ENCODE measurements at places on chromosomes 7 and 10.

GRCh38 chr7:126286317-126286716 is 966.4 kb downstream of the GRM8 start:
- DNase-seq = no peak

DNA sequence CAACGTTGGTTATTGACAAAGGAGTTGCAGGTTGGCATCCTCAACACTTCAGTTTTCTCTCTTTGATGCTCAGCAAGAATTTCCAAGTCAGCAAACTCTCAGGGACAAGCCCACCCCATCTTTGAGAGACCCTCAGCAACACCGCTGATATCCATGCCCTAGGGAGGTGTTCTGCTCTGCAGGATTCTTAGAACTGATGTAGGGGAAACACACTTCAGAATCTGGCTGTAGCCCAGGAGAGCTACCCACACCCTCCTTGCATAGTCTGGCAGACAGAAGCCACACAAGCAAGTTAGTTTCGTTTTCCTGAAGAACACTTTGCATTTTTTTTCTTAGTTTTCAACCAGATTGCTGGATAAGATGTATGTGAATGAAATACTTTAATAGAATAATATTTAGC is 822 bp downstream of the SAMD9L start:
- DNase-seq = peak; percentile 74

GRCh38 chr7:149845257-149845980 is 7.2 kb downstream of the ZNF862 start:
- no peak for DNase-seq

DNA sequence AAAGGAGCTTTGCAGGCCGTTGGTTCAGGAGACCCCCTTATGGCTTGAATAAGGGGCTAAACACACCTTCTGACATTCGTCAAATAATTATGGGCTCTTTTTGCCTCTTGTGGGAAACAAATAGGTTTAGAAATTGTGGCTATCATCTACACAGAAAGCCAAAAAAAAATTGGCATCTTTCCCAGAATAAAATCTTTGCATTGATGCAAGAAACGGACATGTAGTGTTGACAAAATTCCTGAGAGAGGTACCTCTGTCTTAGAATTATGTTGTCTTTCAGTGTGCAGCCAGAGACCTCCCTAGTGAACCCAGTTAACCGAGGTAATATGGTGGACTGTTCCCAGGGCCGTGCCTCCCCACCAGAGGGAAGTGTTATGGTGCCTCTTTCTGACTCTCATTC is 283.9 kb downstream of the SDHAF3 start:
- DNase-seq = no peak

DNA sequence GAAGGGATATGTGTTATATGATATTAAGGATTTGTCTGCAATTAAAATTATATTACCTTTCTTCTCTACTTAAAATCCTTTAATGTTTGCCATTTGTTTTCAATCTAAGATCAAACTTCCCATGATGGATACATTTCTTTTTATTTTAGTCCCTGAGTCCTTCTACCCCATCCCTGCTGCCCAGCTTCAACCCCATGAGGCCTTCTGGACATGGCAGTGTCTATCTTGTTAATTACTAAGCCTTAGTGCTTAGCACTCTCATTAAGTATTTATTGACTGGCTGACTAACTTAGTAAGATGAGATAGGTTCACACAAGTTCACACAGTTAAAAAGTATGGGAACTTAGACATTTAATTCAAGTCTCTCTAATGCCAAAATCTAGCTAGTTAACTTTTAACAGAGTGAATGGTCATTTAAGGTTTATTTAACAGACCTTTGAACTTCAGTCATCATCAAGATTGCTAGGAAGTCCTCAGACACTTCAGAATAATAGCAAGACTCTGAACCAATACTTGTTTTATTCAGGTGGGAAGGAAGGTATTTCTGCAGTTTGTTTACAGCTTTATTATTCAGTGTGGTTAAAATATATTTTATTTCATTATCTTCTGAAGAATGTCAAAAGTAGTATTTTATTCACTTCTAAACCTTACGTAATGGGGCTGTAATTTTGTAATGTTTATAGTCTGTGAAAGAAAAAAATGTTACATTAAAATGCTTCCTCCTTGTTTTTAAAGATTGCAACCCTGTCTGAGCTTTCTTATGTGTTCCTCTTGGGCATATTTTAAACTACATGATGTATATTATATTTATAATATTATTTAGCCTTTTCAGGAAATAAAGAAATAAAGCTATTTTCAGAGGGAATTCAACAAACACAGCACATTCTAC is 848.9 kb downstream of the REEP3 start:
- DNase-seq = no peak

GRCh38 chr10:63711361-63711760 is 190.2 kb downstream of the REEP3 start:
- DNase-seq = no peak

DNA sequence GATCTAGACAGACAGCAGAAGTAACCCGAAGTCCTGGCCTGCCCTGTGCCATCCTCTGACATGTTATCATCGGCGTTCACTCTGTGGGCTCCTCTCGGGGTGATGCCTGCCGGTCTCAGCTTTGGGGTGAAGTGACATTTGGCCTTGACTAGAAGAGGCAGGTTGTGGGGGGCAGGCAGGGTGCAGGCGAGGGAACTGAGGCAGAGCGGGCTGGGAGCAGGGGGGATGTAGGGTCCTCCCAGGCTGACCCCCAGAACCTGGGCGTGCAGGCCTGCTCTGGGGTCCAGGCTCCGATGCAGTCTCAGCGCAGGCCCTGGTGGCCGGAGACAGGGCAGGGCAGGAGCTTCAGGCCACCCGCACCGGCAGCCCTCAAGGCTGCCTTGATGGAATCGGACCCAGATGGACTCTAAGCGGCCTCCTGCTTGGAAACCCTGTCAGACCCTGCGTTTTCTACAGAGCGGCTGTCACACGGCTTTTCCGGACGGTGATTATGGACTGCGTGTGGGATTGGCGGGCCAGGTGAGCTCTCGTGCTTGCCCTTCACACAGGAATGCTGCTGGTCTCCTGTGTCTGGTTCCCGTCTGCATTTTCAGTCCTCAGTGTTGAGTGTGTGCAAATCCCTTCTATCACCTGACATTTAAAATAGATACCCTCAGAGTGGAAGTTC is 842 bp upstream of the JAKMIP3 start:
- DNase-seq = no peak

DNA sequence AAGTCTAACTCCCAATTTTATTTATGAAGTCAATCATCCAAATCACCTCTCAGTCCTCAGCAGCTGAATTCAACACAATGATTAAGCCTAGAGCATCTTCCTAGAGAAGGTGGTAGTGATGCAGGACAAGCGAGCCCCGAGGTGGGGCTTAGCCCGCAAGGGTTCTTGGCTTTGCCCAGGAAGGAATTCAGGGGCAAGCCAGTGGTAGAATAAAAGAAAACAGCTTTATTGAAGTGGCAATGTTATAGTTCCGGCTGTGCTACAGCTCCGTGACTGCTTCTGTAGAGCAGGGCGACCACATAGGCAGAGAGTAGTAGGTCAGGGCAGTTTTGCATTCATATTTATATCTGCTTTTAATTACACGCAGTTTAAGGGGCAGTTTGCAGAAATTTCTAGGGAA is 18.1 kb downstream of the IL2RA start:
- DNase-seq = no peak

- no peak for DNase-seq
Measured at GRCh38 chr10:36634916-36635315, 490.5 kb upstream of the ANKRD30A start.

DNA sequence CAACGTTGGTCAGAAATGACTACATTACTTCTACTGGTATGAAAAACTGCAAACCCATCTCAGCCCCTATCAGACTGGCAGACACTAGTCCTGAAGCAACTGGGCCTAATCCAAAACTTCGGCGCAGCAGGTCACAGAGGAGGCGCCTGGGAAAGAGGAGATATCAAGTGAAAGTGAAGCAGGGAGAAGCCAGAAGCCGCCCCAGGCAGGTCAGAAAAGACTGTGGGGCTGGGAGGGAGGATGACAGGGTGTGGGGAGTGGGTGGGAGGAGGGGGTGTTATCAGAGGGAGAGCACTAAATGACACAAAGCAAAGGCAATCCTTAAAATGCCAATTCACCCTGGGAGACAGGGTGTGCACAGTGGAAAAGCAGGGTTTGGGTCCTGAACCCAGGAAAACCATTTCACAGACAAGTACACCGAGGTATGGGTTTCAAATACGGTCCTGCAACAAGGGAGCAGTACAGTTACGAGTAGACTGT is 731 bp downstream of the CHCHD3 start:
- DNase-seq = peak; percentile 27

DNA sequence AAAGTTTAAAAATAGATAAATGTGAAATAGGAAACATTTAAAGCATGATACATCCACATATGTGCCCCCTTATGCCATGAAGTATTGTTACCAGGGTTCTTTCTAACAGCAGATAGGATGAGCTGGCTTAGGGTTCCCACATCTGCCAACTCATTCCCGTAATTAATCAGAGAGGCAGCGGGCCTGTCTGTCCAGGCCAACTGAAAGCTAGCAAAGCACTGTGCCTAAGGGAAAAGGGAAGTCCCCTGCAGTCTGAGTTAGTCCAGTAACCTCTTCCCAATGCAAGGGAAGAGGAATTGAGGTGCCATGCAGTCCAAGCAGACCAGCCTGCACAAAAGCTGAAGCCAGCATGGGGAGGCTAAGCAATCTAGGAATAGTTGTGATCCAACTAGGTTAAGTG is 18.3 kb upstream of the ZC3HAV1L start:
- DNase-seq = no peak

- DNase-seq = peak; percentile 37
Measured at GRCh38 chr7:127383123-127383835, 9.2 kb downstream of the ZNF800 start.

- DNase-seq = no peak
Measured at GRCh38 chr7:76182225-76182960, 19.3 kb upstream of the SRRM3 start.

DNA sequence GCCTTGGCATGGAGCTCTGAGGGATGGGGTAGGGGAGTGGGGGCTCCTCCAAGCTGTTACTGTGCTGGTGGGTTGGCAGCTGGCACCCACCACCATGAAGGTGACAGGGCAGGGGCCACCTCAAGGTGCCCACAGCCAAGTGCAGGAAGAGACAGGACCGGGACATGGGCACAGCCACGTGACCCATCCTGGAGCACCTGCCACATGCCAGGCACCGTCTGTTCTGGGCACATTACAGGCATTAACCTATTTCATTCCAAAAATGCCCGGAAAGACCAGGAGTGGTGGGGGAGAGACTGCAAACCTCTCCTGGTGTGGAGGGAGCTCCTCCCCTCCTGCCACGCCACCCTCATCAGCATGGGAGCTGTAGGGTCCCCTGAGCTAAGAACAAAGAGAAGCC is 56.7 kb downstream of the CAMK2B start:
- no peak for DNase-seq

- DNase-seq = no peak
Measured at GRCh38 chr10:30189238-30189580, 129.8 kb upstream of the JCAD start.

GRCh38 chr7:34457329-34457728 is 200.7 kb upstream of the NPSR1 start:
- DNase-seq = no peak

DNA sequence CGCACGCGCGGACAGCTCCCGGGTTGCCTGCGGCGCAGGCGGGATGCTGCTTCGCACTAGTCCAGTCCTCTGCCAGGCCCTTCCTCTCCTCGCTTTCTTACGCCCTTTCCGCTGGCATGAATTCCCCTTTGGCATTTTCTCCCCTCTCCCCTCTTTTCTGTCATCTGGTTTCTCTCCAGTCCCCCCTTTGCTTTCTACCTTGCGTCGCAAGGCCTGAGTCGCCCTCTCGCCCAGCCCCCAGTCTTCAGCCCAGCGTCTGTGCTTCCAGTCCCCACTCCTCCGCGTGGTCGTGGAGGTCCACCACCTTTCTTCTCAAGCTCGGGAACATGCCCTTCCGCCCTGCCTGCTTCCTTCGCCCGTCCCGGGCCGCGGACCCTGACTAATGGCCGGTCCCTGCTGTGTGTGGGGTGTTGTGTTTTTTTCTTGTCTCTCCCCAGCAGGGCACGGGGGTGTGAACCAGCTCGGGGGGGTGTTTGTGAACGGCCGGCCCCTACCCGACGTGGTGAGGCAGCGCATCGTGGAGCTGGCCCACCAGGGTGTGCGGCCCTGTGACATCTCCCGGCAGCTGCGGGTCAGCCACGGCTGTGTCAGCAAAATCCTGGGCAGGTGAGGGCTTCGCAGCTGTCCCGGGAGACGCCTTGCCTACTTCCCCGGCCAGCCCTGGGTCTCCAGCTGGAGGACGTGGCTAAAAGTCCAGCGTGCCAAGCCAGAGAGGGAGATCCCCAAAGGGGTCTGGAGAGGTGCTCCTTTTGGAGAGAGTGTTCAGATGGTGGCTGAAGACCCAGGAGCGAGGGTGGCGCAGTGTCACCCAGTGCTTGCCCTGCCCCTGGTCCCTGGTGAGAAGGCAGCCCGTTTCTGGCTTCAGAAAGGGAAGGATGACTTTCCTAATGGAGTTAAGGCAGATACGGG is 4.2 kb downstream of the PAX2 start:
- DNase-seq = no peak

DNA sequence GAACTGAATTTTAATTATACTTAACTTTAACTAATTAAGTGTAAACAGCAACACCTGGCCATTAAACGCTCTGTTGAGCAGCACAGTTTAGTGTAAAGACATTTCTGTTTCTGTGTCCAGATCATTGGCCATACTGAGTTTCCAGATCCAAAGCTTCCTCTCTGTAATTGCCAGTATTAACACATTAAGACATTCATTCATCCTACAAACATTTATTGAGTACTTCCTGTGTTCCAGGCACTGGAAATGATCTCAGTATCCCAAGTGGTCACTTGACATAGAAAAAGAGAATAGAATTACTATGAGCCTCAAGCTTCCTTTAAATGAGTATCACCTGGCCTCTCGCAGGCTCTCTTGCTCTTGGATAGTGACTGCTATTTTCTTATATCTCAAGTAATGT is 618.1 kb downstream of the SORCS3 start:
- no peak for DNase-seq
